ENCODE measurements at places on chromosomes 4 and X. TPM values are rescaled to one million over a fixed set of nuclear protein-coding genes. Genes with fewer than 3 reads are reported as not detected.

The GPR143 gene
- total RNA-seq, result 4.1 TPM

The LIMCH1 gene
- total RNA-seq, result 144 TPM

The PDE5A gene
- total RNA-seq, result 56.8 TPM

The CENPVL1 gene
- not detected for total RNA-seq

The PCDH19 gene
- total RNA-seq, result 1.2 TPM

DNA sequence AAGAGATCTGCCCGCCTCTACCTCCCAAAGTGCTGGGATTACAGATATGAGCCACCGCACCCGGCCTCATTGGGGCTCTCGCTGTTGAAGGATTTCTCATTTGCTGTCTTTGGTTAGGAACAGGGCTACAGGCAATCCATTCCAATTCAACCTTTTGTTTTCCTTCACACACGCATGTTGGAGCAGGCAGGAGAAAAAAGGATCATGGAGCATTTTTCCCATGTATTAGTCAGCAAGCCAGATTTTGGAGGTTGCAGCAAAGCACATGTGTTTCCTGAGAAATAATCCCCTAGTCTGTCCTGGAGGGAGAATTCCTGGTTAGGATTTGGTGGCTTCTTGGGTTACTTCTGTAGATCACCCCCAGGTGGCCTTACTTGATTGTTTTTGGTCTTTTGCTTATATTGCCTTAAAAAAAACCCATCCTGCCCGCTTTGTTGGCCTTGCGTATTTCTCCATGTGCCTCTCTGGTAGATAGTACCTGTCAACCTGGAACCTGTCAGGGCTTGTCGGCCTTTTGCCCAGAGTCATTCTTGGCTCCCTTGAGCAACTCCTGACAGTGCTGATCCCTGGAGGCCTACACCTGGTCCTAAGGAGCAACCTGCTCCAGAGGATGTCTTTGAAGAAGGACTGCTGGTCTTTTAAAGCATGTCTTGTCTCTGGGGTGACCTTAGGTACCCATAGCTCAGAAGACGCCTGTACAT, 82.4 kb upstream of the CLCN4 start:
- no peak for DNase-seq

DNA sequence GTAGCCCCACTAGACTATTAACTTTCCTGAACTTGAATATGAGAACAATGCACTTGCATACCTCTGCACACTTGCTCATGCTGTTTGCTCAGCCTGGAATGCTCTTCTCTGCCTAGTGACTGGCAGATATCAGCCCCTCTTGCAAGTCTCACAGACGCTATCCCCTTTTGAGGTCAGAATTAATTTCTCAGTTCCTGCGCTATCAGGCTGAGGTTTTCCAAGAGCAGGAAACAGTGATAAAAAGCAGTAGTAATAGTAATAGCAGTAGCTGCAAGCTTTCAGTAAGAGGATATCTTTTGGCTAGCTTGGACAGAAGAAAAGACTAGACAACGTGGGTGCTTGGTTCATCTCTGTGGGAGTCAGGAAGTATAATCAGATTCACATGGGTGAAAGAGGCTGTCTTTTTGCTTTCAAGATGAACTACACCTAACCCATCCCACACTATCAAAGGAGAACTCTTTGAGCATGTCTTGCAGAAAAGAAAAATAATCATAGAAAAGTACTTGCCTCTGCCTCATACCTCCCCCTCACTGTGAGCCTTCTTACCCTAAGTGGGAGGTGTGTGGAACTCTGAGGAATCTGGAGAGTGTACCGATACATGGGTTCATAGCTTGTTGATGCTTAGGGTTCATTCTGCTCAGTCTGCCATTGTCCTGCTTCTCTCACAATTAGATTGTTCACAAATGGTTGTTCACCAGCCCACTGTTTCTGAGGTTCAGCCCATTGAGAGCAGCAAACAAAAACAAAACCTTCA, 11.3 kb upstream of the DRP2 start:
- DNase-seq, result no peak

DNA sequence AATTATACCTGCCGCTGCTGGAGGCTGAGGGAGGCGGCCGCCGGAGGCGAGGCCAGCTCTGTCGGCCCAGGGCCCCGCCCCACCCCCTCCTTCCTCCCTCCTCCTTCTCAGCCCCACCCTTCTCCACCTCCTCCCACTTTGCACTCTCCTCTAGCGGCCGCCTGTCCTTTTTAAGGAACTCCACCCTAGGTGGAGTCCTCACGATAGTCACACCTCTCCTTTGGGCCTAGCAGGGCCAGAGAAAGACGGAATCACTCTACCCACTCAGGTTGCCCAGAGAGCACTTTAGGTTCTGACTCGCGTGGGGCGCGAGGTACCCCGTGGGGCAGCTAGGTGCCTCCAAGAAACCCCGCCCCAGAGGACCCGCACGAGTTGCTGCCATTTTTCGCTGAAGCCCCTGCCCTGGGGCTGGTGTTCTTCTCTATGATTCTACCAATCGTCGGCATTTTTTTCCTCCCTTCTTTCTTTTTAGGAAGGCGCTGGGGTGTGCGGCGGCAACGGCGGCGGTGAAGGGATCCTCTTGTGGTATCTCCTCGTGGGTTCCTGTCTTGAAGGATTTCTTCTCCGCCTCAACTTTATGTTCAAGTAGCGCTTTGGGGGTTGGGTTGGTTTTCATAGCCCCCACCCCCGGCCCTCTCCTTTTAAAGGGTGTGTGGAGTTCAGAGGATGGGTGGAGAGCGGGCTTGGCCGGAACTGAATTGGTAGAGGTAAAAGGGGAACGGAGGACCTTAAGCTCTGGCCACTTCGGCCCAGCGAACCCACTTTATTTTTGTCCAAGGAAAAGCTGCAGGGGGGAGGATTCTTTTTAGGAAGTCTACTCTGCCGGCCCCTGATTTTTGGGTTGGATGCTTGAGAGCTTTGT, at the start of gene KLF8:
KLF8 (plus strand) TSS at position 136 of the 862 bp plus-strand sequence. CDS start 979 bp downstream, outside the sequence.
- peak; percentile 37 for DNase-seq

- no peak for DNase-seq
Observed at GRCh38 chrX:153871946-153872878, 13.8 kb downstream of the L1CAM start.

DNA sequence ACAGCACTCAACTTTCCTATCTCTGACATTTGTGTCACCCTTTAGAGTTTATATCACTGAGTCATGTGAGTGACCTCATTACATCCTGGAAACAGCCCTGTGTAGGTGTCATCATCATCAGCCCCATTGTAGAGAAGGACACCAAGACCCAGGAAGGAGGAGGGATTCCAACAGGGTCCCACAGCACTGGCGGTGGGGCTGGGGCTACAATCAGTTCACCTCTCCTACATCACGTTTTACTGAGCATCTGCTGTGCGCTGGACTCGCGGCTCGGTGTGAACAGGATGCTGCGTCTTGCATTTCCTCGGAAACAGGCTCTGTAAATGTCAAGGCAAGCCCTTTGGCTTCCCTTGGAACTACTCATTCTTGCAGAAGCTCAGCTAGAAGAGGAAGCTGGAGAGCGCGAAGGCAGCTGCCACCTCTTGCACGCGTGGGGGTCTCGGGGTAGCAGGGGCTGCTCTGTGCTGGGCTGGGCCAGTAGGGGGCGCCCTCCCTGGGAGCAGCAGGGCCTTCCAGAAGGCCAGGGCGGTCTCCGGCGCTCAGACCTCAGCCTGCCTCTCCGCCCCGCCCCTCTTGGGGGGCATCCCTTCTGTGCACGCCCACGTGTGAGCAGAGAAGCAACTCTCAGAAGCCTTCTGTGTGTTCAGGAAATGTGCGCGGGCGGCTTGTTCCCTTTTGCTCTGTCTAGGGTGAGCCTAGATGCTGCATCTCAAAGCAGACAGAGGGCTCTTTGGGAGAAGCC, 29.0 kb downstream of the REELD1 start:
- no peak for DNase-seq
